ENCODE measurements at places on chromosomes 3 and 15. TPM values are rescaled to one million over a fixed set of nuclear protein-coding genes. Genes with fewer than 3 reads are reported as not detected.

The HYAL2 gene
- total RNA-seq, result 348 TPM

The SEC62 gene
- 56.0 TPM for total RNA-seq

The SLC12A6 gene
- total RNA-seq, result 43.3 TPM

The CYP1A1 gene
- 1.9 TPM for total RNA-seq

The SLC2A2 gene
- total RNA-seq, result not detected
